Vagina (tissue), 2 donors: ENCODE measurements at places on chromosomes 1 and 21. TPM values are rescaled to one million over a fixed set of nuclear protein-coding genes. Genes with fewer than 3 reads are reported as not detected.

The CAPN2 gene
- 208 TPM for total RNA-seq

The ZNF648 gene
- total RNA-seq = not detected

The NIBAN1 gene
- 22.8 TPM for total RNA-seq

DNA sequence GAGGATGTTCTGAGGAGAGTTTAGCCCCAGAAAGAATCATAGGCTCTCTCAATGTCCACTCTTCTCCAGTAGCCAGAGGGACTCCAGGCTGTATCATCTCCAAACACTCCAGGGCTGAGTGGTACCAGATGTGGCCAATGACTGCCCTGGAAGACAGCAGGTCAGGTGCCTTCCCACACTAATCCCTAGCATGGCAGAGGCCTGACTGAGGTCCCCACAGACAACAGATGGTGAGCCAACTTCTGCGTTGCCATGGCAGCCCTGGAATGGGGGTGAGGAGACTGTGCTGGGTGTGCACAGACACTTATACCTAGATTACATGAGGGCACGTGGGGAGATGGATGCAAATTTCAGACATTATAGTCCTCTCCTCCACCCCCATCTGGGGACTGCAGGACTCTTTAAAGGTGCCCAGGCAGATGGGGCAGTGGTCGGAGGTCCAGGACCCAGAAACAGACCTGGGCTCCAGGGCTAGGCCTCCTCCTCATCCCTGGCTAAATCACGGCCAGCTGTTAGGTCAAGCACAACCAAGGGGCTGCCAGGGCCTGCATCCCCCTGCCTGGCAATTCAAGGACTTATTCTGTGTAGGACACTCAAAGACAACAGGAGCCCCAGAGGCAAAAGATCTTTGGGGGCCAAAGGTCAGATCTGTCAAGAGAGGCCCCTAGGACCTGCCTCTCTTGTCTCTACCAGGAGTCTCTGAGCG, 42.9 kb downstream of the CAMK2N1 start:
- no peak for DNase-seq

GRCh38 chr21:43277481-43278351, 108.9 kb downstream of the CRYAA start:
- DNase-seq = no peak
